Colonic mucosa (tissue), 4 donors: ENCODE measurements at places on chromosomes 7 and 10. TPM values are rescaled to one million over a fixed set of nuclear protein-coding genes. Genes with fewer than 3 reads are reported as not detected.

Gene ADCY1
- 1.1 TPM for total RNA-seq

Gene MLXIPL
- total RNA-seq: 15.7 TPM

- no peak overlapping the region for H3K4me3 ChIP-seq
- no peaks in the 10 kb centered on the region for H3K36me3 ChIP-seq
- no peak overlapping the region for H3K27ac ChIP-seq
- no peaks in the 10 kb centered on the region for H3K27me3 ChIP-seq
These were observed 85.9 kb downstream of the SLIT1 start for GRCh38 chr10:97099868-97100267.

DNA sequence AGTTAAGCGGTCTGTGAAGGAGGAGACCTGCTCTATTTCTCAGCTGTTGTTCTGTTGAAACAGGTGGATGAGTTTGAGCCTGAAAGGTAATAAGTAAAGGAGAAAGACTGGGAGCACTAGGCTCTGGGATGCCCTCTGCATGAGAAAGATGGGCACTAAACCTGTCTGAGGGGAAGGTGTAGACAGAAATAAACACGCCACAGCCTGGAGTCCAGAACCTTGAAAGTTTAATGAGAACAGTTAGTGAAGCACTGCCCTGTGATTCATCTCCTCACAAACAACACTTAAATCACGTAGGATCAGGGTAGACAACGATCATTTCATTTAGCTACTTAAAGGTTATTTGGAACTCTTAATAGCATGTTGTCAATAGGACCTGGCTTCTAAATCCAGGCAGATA, 193.1 kb downstream of the PHTF2 start:
- H3K27ac ChIP-seq: peak overlapping the region; percentile 2
- no peaks in the 10 kb centered on the region for H3K27me3 ChIP-seq
- no peak for DNase-seq
- H3K36me3 ChIP-seq: no peaks in the 10 kb centered on the region
- H3K4me1 ChIP-seq: no peaks in the 10 kb centered on the region

DNA sequence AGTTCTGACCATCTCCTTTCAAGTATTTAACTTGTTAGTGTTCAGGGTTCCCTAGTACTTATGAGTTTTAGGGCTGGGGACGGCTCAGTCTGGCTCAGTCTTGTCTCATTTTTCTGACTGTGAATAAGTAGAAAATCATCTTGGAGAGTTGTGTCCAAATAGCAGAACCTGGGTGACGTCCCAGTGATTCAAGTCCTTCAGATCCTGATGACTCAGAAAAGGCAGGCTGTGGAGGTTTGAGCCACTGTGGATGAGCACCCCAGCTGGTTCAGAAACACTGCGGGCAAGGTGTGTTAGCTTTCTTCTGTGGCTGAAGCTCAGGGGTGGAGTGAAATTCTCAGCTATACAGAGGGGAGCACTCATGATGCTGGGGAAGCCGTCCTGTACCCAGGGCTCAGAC, 154.4 kb upstream of the NPY start:
- no peaks in the 10 kb centered on the region for H3K36me3 ChIP-seq
- H3K4me1 ChIP-seq: no peaks in the 10 kb centered on the region
- H3K27ac ChIP-seq: no peak overlapping the region
- H3K27me3 ChIP-seq: no peaks in the 10 kb centered on the region
